ENCODE measurements at places on chromosomes 11 and 22. TPM values are rescaled to one million over a fixed set of nuclear protein-coding genes. Genes with fewer than 3 reads are reported as not detected.

Gene FREY1
- polyA plus RNA-seq = 0.26 TPM

DNA sequence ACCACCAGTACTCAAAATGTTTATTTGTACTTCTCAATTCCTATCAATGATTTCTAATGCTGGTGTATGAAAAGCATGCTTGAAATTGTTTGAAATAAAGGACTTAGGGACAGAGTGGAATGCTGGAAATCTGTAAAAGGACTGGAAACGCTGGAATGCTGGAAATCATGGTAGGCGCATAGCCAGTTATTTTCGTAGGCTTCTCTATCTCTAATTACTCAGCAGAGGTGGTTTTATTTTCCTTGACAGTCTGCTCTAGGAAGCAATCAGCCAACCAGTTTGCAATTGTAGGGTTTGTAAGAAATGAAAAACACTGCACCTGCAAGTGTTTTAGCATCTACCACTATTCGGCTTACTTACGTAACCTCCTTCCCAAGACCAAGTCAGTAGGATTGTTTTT, 788 bp downstream of the LIN7C start:
- no peak for DNase-seq

Gene RASL10A
- 1.7 TPM for polyA plus RNA-seq

Gene TRPC6
- polyA plus RNA-seq = 13.3 TPM

Data from hindlimb muscle (tissue), 1 donor.